CD4-positive, alpha-beta T cell (primary cell): ENCODE measurements at places on chromosomes 7 and 10.

DNA sequence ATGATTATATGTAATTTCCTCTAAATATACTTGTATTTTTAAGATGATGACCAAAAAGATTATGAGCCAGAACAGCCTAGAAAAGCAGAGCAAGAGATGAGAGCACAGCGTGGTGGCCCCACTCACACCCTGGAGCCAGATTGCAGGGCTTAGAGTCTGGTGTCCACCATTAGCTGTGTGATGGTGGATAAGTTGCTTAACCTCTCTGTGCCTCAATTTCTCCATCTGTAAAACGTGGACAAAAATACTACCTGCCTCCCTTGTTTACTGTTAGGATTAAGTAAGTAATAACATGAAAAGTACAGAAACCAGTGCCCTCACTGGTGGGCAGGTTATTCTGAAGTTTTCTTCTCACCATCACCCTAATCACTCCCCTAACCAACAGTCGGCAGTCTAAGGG lies 212.3 kb downstream of the COBL start:
- no peak overlapping the region for H3K4me3 ChIP-seq
- H3K4me1 ChIP-seq, result no peaks in the 10 kb centered on the region
- DNase-seq, result no peak
- H3K27ac ChIP-seq, result no peak overlapping the region
- H3K36me3 ChIP-seq, result no peaks in the 10 kb centered on the region

GRCh38 chr7:23696916-23697441 lies 13.0 kb upstream of the STK31 start:
- peaks cover 5% of the 10 kb centered on the region for H3K4me1 ChIP-seq
- DNase-seq, result peak; percentile 37
- peaks cover 24% of the 10 kb centered on the region for H3K36me3 ChIP-seq
- no peaks in the 10 kb centered on the region for H3K27me3 ChIP-seq
- H3K4me3 ChIP-seq, result no peak overlapping the region
- H3K27ac ChIP-seq, result no peak overlapping the region

- H3K4me3 ChIP-seq, result no peak overlapping the region
- H3K27ac ChIP-seq, result no peak overlapping the region
- H3K27me3 ChIP-seq, result no peaks in the 10 kb centered on the region
- no peak for DNase-seq
- H3K4me1 ChIP-seq, result no peaks in the 10 kb centered on the region
Measured at GRCh38 chr7:95501261-95501832, 15.6 kb downstream of the ASB4 start.

GRCh38 chr7:945556-946255 lies 8.8 kb downstream of the ADAP1 start:
- H3K4me1 ChIP-seq, result no peaks in the 10 kb centered on the region
- no peak overlapping the region for H3K27ac ChIP-seq
- no peaks in the 10 kb centered on the region for H3K27me3 ChIP-seq

GRCh38 chr7:66905689-66906088 lies 15.3 kb upstream of the TMEM248 start:
- H3K4me1 ChIP-seq, result no peaks in the 10 kb centered on the region
- no peak overlapping the region for H3K4me3 ChIP-seq
- no peaks in the 10 kb centered on the region for H3K36me3 ChIP-seq

DNA sequence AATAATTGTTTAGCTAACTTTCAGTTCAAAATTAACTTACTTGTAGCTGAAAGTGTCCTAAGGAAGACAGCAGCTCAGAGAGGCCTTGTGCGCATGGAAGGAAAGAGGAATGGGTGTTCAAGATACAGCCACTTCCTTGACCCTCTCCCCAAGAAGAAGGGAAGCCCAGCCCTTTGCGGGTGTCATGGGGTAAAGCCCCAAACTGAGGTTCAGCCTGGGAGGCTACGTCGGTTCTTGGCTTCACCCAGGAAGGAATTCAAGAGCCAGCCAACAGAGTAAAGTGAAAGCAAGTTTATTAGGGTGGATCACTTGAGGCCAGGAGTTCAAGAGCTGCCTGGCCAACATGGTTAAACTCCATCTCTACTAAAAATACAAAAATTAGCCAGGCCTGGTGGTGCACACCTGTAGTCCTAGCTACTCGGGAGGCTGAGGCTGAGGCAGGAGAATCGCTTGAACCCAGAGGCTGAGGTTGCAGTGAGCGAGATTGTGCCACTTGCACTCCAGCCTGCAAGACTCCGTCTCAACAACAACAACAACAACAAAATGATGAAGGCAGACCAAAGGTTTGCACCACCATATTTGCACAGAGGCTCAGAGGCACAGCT lies 15.9 kb downstream of the GPRIN2 start:
- peaks cover 36% of the 10 kb centered on the region for H3K27me3 ChIP-seq
- no peak for DNase-seq
- no peaks in the 10 kb centered on the region for H3K4me1 ChIP-seq
- no peaks in the 10 kb centered on the region for H3K36me3 ChIP-seq

DNA sequence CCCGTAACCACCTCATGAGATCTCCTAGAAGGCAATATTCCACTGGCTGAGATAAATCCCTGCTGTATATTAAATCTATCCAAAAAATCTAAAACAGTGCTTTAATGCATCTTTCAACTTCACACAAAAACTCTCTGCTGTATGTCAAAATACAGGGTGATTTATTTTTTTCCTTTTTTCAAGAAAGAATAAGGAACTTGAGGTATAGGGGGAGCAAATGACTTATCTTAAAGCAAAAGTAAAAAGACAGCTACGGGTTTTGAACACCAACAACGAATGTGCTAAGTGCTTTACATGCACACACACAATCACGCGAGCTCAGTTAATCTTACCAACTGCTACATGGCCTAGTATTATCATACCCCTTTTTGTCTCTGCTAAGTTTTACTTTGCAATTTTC lies 168.9 kb upstream of the PHF14 start:
- H3K27me3 ChIP-seq, result no peaks in the 10 kb centered on the region
- H3K4me3 ChIP-seq, result no peak overlapping the region
- H3K36me3 ChIP-seq, result no peaks in the 10 kb centered on the region

- DNase-seq, result no peak
- no peak overlapping the region for H3K27ac ChIP-seq
- no peaks in the 10 kb centered on the region for H3K4me1 ChIP-seq
- H3K27me3 ChIP-seq, result no peaks in the 10 kb centered on the region
- no peak overlapping the region for H3K4me3 ChIP-seq
Measured at GRCh38 chr10:19629567-19629966, 186.7 kb upstream of the PLXDC2 start.

GRCh38 chr7:82699773-82700186 lies 256.2 kb upstream of the CACNA2D1 start:
- no peak overlapping the region for H3K4me3 ChIP-seq
- no peak overlapping the region for H3K27ac ChIP-seq
- H3K36me3 ChIP-seq, result no peaks in the 10 kb centered on the region
- H3K27me3 ChIP-seq, result no peaks in the 10 kb centered on the region

DNA sequence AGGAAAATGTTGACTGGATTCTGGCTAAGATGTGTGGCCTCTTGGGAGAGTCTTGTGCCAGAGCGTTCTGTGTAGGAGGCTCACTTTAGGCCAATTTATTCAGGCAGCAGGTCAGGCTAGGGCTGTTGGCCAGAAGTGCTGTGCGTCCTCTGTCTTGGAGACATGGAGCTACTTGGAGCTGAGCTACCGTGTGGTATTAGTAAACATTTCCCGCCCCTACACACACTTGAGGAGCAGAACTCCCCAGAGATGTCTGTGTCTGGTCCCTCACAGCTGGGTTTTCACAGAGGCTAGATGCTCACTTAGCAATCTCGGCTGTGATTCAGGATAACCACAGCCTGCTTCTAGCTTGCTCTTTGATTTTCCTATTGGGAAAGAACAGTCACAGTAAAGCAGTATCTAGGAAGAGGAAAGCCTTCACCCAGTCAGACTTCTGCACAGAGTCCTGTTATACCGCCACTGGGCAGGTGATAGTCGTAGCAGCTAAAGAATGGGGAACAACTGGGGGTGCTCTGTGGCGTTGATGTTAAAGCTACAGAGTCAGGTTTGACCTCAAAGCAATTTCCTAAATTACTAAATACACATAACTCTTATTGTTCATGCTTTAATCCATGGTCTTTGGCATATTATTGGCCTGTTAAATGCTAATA lies 86.7 kb downstream of the MDFIC start:
- peaks cover 47% of the 10 kb centered on the region for H3K4me1 ChIP-seq
- H3K36me3 ChIP-seq, result peaks cover 6% of the 10 kb centered on the region
- H3K4me3 ChIP-seq, result peak overlapping the region; percentile 33
- DNase-seq, result no peak
